ENCODE measurements at places on chromosomes 1 and 21.

- no peak for DNase-seq
These were observed 75.0 kb upstream of the SELENON start for GRCh38 chr1:25724966-25725365.

- DNase-seq, result no peak
These were observed 305.0 kb downstream of the ST6GALNAC3 start for GRCh38 chr1:76379506-76379905.

DNA sequence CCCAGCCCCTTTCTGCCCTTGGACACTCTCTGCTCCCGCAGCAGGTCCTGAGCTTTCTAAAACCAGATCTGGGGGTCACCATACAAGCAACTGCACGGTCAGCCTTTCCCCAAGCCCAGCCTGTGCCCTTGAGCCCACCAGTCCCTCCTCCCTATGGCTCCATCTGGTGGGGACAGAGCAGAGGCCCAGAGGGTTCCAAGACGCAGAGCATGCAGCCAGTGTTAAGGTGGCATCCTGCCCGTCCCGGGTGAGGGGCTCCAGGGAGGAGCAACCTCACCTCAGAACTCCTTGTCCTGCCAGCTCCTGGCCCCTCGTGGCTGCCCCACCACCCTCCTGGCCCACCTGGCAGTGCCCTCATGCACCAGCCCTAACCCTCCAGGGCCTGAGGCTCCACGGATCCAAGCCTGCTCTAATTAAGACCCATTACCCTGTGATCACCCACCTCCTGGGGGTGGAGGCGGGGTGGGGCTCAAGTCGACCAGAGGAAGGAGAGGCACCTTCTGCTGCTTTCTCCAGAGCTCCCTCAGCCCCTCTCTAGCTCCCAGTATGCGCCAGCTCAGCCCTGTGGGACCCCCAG lies 8.5 kb downstream of the CHD5 start:
- no peak for DNase-seq

DNA sequence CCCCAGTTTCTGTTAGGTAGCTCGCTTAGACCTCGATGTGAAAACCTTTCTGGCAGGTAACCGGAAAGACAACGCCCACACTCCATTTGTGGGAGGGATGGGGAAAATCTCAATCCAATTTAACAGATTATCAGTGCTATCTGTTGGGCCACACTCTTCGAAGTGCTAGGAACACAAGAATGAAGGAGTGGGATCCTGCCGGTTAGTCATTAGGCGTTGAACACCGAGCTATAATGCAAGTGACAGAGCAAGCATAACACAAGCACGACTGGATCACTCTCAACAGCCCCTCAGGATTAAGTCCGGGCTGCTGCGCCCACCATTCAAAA lies 531 bp downstream of the SNIP1 start:
- DNase-seq, result no peak

DNA sequence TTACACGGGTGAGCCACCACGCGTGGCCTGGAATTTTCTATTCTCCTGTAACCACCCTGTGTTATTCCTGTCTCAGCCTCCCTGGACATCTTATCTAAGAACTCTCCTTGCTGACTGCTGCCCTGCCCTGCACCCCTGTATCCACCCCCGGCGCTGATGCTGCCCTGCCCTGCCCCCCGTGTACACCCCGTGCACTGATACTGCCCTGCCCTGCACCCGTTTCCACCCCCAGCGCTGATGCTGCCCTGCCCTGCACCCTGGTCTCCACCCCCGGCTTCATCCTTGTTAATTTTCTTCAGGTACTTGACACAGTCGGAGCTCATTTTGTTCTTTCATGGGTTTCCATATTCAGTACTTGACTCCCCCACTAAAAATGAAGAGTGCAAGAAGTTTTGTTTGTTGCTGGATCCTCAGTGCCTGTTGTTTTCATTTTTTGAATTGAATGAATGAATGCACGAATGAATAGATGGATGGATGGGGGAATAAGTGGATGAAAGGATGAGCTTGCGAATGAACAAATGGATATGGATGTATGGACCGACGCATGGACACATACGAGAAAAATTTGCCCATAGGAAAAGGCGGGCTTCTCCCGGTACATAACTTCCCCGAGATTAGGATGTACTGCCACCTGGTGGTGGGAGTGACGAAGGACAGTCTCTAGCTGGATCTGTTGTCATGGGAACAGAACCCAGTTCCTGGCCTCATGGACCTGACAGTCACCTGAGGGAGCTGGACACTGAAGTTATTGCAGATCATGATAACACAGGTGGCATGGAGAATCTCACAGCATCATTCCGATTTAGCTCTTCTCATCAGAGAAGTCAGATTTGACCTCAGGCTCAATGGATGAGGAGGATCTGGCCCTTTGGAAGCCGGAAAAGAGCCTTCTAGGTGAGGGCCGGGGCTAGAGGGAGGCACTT lies 14.9 kb downstream of the AADACL4 start:
- peak; percentile 82 for DNase-seq

- no peak for DNase-seq
These were observed 30.6 kb upstream of the KCNE2 start for GRCh38 chr21:34333121-34333739.

DNA sequence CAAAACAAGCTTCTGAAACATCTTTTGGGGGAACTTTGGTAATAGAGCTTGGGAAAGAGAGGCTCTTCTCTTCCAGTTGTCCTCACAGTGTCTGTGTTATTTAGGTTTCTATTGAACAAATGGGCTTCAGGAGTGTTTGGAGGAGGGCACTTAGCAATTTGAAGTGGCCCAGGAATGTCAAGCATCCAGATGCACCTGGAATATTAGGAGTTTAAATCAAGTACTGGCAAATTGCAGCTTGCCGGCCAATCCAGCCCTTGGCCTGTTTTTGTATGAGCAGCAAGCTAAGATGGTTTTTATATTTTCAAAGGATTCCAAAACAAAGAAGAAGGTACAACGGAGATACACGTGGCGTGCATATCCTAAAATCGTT lies 94.7 kb downstream of the CCDC185 start:
- DNase-seq, result no peak

- peak; percentile 74 for DNase-seq
These were observed 570 bp upstream of the NPR1 start for GRCh38 chr1:153677718-153678518.

DNA sequence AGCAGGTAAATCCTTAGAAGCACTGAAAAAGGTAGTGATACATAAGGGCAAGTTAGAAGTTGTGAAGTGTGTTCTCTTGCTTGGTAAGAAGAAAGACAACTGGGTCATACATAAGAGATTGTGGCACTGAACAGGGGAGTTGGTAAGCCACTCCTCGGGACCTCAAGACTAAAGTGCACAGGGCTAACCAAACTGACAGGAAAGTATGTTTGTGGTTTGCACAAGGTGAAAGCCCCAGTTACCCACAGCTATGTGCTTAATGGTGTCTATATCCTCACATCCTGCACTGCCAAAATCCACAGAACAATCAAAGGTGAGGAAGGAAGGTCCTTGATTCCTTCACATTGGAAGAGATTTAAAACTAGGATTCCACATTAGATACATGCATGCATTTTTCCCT lies 276.5 kb downstream of the DNM3 start:
- DNase-seq, result no peak

- DNase-seq, result no peak
These were observed 190.4 kb downstream of the NCAM2 start for GRCh38 chr21:21188513-21189195.

DNA sequence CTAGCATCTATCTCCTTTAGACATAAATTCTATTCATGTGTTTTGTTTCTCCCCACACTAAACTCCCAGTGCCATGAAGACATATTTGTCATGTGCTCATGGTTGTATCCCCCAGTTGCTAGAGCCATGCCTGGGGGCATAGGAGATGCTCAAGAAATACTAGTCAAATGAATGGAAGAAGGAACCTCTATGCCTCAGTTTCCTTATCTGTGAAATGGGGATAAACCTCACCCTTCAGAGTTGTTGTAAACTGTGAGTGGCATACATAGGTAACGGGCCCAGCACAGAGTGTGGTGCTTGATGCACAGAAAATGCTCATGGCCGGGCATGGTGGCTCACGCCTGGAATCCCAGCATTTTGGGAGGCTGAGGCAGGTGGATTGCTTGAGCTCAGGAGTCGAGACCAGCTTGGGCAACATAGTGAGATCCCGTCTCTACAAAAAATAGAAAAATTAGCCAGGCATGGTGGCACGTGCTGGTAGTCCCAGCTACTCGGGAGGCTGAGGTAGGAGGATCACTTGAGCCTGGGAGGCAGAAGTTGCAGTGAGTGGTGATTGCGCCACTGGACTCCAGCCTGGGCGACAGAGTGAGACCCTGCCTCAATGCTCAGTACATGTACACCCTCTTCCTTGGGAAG lies 8.7 kb downstream of the LDLRAD2 start:
- DNase-seq, result no peak

GRCh38 chr1:245956225-245956624 lies 550.9 kb downstream of the SMYD3 start:
- no peak for DNase-seq

GRCh38 chr1:248816042-248816851 lies 9.5 kb downstream of the SH3BP5L start:
- no peak for DNase-seq

GRCh38 chr1:184399192-184399847 lies 12.5 kb downstream of the C1orf21 start:
- DNase-seq, result no peak

GRCh38 chr1:1380860-1381259 lies 5.9 kb upstream of the AURKAIP1 start:
- no peak for DNase-seq

DNA sequence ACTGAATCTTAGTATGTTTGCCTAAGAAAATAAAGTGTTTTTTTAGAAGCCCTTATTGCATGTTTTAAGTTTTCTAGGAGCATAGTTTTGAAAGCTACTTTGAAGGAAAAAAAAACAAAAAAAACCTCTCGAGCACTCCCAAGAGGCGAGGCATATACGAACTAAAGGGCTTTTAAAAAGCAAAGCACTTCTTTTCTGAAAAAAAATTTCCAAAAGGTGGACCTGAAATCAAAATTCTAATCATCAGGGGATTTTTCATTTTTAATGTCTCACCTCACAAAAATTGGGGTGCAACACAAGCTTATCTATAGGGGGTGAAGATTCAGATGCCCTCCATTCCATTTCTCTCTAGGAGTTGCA lies 594 bp downstream of the GLMN start:
- DNase-seq, result no peak

DNA sequence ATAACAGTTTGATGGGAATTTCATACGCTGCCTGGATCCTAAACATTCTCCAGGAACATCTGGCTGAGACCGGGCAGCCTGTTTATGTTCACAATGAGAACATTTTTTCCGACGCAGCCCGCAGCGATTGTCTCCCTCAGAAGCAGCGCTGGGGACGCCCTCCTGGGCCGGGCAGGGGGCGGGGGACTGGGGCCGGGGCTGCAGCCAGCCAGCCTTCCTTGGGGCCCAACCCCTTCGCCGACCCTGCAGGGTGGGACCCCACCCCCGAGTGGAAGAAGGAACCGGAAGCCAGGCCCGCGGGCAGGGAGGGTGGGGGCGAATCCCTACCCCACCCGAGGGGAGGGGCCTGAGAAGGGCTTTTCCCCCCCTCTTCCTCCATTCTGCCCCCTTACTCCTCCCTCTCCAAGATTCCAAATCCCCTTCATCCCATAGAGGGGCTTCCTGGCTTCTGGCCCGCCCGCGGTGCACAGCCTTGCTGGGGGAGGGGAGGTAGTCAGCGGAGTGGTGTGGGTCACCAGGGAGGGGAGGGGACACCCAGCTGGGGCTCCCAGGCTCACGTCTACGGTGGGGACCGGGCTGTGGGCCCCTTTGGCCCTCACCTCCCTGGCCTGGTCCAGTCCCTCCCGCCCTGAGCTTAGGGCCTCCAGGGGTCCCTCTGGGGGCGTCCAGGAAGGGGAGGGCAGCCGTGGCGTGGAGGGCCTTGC lies 60.6 kb downstream of the WNT9A start:
- DNase-seq, result peak; percentile 92

GRCh38 chr21:38170704-38171682 lies 85.8 kb upstream of the KCNJ15 start:
- no peak for DNase-seq

- no peak for DNase-seq
These were observed 119.1 kb upstream of the GALNT2 start for GRCh38 chr1:229947968-229948367.

DNA sequence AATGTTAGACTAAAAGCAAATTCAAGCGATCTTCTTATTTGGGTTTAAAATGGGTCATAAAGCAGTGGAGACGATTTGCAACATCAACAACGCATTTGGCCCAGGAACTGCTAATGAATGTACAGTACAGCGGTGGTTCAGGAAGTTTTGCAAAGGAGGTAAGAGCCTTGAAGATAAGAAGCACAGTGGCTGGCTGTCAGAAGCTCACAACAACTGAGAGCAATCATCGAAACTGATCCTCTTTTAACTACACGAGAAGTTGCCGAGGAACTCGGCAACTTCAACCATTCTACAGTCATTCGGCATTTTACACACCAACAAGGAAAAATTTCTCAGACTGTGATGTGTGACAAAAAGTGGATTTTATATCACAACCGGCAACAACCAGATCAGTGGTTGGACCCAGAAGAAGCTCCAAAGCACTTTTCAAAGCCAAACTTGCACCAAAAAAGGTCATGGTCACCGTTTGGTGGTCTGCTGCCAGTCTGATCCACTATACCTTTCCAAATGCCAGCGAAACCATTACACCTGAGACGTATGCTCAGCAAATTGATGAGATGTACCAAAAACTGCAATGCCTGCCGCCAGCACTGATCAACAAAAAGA lies 47.9 kb downstream of the ASH1L start:
- no peak for DNase-seq

DNA sequence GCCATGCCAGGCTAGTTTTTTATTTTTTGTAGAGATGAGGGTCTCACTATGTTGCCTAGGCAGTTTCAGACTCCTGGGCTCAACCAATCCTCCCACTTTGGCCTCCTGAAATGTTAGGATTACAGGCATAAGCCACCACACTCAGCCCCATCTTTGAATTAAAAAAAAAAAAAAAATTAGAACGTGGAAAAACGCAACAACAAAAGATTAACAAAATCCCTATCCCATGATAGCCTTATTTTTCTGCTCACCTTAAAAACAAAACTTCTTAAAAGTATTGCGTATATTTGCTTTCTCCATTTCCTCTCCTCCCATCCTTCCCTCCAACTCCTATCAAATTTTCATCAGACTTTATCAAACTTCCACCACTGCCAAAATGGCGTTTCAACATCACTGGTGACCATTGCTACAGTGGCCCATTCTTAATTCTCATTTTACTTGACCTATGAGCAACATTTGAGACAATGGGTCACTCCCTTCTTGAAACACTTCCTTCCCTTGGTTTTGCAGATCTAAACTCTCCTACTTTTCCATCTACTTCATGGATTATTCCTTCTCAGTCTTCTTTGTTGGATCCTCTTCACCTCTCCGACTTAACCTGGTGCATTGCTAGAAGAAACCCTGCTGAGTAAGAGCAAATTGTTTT lies 579 bp upstream of the ZNF684 start:
- no peak for DNase-seq
